ENCODE measurements at places on chromosomes 1 and 21.

DNA sequence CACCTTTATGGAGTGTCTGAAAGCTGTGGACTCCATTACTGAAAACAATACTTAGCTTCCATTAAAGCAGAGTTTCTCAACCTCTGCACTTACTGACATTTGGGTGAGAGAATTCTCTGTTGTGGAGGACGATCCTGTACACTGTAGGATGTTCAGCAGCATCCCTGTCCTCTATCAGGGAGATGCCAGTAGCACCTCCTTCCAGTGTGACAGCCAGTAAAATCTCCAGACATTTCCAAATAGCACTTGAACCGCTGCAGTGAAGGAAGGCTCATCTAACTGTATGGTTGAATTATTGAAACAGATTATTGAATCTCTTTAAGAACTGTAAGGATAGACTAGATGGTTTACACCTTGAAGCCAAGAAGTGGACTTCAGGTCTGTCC, 3.1 kb downstream of the PRDM2 start:
- no peak for DNase-seq

DNA sequence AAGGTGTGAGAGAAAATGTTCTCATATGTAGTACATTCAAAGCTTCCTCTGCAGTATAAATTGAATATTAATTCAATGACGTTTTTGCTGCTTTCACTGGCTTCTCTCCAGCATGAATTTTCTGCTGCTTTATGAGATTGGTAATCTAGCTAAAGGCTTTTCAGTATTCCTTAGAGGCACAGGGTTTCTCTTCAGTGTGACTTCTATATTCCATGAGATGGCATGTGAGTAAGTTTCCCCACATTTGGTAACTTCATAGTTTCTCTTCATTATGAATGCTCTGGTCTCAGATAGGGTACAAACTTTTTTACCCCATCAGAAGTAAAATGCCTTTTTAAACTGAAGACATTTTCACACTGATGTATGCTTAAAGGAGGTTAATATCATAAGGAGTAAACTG, 10.4 kb upstream of the KLF18 start:
- no peak for DNase-seq

DNA sequence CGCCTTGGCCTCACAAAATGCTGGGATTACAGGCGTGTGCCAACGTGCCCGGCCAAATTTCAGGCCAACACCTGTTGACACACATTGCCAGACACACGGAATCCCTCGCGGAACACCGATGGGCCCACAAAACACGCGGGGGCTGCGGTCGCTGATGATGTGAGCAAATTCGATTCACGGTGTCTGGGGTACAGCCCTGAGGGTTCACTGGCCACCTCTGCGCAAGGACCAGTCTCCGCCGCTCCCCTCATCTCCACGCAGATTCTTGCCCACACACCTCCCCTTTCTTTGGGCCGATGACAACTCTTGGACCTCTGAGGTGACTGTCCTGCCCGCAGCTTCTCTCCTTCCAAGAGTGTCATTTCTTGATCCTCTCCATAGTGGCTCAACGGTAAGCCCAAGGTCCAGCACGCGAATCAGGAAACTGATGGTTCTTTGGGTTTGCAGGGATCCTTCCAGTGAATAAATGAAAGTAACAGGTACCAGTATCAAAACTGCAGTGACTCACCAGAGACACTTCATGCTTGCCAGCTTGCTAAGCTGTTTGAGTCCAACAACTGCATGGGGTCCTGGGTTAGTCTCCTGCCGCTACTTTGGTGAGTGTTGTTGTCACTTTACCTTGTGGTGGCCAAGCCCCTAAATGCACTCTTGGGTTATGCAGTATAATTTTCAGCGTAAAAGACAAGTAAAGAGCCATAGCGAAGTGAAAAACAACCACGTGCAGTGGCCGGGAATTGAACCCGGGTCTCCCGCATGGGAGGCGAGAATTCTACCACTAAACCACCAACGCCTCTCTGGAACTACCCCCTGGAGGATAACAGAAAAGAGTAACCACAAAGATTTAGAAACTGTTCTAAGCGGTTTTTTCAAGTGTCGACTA, 11.0 kb upstream of the RNU1-3 start:
- DNase-seq = no peak

DNA sequence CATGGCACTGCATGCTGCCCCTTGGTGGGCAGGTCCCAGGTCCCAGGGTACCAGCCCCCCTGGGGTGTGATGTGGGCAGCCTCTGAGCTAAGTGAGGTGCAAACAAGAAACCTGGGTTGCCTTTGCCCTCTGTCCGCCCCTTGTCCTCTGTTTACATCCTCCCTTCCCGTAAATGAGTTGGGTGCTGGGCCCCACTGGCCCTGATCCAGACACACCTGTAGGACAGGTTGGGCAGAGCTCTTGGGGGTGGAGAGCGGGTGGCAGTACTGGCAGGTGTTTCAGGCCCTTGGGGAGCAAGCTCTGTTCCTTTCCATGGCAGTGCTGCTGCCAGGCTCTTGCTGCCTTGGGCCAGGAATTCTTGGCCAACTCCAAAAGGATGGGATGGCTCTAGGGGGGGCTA, 35.8 kb downstream of the ELF3 start:
- DNase-seq = no peak

GRCh38 chr21:46448108-46448507, 10.6 kb upstream of the DIP2A start:
- no peak for DNase-seq

DNA sequence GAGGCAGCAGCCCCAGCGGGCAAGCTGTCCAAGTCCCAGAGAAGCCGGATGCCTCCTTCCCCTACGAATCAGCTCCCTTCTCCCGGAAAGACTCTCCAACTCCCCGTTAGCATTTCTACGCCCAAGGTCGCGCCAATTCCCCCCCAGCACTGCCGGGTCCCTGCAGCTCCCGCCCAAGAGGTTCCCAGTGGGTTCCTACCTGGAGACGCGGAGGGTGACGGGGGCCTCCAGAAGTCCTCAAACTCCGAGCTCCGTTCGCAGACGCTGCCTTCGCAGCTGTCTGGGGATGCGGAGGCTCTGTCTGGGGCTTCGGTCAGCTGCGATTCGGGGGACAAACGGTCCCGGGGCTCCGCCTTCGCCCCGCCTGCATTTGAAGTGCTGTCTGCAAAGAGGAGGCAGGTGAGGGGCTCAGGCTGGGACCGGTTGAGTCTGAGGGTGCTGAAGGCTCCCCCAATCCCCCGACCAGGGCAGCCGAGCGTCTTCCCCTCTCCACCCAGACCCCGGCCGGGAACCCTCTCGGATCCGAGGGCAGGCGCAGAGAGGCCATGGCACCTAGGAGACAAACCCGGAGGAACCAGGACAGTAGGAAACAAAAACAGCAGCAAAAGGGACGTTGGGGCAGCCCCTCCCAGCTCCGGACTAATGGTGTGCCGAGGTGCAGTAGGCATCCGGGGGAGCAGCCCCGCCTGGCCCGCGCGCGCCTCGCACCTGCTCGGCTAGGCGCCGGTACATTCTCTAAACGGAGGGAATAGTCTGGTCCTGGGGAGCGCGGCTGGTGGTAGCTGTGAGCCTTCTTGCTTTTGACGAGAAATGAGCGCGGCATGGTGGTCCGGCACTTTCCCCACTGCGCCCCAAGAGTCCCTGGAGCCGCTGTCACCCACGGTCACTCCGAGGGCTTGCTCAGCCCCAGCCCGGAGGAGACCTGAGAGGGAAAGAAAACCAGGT, 3.8 kb downstream of the GFI1 start:
- no peak for DNase-seq

DNA sequence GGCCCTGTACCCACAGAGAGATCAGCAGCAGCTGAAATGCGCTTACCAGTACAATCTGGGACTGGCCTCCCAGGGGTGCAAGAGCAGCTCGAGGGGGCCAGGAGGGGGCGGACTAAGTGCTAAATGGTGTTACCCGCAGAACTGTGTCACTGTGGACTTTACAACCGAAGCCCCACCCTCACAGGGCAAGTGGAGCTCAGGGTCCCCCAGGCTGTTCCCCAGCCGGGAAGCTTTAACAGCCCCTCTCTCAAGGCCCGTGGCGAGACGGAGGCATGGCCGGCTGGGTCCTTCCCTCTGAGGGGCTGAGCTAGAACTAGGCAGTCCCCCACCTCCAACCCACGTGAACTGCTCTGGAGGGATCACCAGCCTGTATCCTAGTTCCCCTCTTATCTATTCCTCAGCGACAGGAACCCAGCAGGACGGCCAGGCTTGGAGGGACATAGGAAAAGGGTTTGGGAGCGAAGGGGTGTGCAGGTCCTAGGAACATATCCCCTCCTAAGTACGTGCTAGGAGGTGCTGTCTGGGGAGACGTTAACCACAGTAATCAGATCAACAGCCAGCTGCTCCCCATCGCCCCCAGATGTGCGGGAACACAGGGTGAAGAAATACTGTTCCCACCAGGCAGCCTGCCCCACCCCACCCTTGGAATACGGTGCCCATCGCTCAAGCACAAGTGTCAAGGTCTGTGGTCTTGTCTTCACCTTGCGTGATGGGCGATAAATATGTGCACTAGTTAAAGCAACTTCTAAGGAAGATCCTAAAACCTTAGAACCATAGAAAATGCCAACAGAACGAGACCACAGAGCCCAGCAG, 24.4 kb downstream of the ZBTB17 start:
- DNase-seq = peak; percentile 20

- no peak for DNase-seq
These were observed 242.1 kb upstream of the JUN start for GRCh38 chr1:59025898-59026426.

DNA sequence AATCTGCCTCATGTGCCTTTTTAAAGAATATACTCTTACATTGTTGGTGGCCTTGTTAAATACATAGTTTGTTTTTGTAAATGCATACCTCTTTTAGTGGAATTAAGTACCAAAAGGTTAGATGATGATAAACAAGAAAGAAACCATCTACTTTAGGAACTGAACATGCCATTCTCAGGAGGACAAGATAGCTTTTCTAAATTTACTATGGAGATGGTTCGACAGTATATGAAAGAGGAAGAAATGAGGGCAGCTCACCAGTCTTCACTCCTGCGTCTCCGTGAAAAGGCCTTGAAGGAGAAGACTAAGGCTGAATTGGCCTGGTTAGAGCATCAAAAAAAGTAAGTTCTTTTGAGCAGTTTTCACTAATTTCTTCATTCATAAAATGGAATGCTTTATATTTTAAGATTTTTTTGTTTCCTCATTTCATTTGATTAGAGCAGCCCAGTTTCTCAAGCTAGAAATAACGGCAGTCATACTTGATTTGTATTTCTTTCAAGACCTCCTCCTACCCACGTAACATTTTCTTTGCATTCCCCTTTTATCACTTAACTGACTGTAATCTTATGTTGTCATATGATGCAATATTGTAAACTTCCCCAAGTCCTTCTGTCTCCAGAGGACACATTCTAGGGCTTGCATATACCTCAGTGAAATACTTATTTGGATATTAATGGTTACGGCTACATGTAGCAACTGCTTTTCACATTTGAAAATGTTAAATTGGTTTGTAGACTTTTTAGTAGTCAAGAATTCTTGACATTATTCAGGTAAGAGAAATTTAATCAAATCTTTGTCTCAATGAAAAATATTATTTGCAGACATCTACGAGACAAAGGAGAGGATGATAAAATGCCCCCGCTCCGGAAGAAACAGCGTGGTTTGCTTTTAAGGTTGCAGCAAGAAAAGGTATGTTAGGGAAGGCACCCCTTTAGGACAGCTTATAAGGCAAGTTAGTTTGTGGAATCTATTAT, 99.3 kb downstream of the CEP350 start:
- DNase-seq = no peak

DNA sequence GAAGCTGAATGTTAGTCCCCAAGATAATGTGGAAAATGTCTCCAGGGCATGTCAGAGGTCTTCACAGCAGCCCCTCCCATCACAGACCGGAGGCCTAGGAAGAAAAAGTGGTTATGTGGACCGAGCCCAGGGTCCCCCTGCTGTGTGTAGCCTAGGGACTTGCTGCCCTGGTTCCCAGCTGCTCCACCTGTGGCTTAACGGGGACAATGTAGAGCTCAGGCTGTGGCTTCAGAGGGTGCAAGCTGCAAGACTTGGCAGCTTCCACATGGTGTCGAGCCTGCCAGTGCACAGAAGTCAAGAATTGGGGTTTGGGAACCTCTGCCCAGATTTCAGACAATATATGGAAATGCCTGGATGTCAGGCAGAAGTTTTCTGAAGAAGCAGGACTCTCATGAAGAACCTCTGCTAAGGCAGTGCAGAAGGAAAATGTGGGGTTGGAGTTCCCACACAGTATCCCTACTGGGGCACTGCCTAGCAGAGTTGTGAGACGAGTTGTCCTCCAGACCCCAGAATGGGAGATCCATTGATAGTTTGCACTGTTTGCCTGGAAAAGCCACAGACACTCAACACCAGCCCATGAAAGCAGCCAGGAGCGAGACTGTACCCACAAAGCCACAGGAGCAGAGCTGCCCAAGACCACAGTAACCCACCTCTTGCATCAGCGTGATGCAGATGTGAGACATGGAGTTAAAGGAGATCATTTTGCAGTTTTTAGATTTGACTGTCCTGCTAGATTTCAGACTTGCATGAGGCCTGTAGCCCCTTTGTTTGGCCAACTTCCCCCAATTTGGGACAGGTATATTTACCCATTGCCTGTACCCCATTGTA, 204.9 kb downstream of the MRPL39 start:
- no peak for DNase-seq

GRCh38 chr1:46401964-46402626, 8.0 kb downstream of the FAAH start:
- DNase-seq = no peak

GRCh38 chr1:6588893-6589520, 9.2 kb downstream of the ZBTB48 start:
- no peak for DNase-seq

DNA sequence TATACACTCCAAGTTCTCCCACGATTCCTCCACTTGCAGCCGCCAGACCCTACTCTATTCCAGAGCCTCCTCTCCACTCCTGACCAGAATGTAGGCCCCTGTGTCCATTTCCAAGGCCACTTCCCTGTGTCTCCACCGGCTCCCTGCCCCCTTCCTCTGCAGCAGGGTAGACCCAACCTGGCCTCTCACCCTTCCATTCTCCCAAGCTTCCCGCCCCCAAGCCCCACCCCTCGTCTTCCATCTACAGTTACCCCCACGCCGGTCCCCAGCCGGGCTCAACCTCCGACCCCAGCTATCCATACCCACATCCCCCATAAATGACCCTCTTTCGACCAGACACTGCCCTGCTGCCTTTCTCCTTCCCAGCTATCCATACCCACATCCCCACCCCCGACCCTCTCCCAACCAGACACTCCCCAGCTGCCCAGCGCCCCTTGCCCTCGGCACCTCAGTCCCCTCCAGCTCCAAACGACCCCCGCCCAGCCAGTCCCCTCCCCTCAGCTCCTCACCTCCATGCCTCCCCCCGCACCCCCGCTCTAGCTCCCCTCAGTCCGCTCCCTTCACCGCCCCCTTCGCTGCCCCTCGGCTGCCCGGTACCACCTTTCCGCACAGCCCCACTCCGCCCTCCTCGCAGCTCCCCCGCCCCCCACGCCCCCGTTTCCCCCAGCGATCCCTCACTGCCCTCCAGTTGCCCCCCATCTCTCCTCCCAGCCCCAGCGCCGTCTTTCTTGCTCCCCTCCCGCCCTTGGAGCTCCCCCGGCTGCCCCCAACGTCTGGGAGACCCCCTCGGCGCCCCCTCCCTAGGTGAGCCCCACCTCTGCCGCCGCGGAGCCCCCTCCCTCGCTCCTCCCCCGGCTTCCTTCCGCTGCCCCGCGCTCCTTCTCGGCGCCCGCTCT, 670 bp downstream of the RAB3B start:
- no peak for DNase-seq
